ENCODE measurements at places on chromosomes 4 and X. TPM values are rescaled to one million over a fixed set of nuclear protein-coding genes. Genes with fewer than 3 reads are reported as not detected.

DNA sequence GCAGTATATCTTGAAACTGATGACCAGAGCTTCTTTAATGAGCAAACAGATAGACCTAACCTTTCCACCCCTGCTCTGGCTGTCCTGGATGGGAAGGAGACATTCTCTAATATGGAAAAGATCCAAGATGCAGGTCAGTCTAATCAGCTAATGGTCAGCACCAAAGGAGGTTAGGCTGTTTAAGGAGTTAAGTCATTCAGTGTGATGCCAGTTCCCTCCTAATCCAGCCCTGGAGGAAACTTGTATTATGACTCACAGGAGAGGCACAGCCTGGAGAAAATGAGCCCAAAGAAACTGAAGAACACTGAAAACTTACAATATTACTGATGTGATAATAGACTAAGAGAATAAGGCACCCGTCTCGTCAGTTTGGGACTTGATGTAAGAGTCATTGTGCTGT, 323.0 kb downstream of the HNRNPD start:
- no peak for DNase-seq

DNA sequence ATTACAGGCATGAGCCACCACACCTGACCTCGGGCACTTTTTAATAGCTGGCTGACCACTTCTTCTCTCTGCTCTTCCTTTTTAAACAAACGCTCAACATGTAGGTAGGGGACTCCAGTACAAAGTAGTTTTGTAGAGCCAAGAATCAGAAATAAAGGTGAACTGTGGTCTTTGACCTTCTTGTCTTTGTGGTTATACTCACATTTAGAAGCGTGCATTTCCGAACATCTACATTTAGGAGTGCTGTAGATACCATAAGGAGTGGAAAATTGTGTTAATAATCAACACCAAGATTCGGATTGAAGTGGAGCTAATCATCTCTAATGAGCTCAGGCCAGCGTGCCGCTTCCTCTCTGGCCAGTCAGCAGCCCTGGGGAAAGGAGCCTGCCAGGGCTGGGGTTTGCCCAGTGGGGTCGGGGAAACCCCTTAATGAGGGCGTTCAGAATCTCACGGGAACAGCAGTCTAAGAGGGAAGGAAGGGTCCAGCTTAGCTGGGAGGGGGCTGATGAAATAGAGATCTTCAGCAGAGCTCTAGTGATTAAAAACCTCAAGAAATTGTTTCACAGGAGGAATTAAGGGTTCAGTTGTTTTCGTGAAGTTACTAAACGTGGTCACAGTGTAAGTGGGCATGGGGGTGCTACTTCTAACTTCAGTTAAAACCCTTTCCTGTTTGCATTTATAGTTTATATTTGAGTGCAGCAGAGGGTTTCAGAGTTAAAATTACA, 81.2 kb downstream of the GAB1 start:
- DNase-seq, result no peak

DNA sequence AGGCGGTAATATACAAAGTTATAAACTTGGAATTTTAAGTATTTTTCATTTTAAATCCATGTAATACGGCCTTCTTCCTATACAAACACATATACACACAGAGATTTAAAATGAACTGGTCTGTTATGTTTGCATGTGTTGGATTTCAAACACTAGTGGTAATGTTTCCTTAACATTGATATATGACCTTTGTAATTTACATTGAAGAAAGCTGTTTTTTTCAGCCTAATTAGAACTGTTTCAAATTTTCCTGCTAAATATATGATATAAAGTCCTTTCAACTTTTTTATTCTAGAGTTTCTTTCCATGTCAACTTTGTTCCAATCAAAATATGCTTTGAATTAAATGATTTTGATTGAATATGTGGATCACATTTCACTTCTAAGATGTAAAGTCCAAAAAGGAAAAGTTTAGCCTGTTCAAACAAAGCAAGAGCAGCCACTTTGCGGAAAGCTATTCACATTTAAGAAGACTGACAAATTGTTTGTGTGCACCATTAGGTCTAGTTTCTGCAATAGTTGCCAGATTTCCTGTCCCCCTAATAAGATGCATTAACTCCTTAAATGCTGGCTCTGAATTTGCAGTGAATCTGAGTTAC, 226.0 kb upstream of the MAB21L2 start:
- no peak for DNase-seq

DNA sequence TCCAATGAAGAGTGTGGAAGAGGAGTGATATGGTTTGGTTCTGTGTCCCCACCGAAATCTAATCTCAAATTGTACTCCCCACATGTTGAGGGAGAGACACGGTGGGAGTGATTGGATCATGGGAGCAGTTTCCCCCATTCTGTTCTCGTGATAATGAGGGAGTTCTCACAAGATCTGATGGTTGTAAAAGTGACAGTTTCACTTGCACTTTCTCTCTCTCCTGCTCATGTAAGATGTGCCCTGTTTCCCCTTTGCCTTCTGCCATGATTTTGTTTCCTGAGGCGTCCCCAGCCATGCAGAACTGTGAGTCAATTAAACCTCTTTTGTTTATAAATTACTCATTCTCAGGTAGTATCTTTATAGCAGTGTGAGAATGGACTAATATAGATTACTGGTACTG, 39.6 kb downstream of the FAM47C start:
- DNase-seq, result no peak

- no peak for DNase-seq
These were observed at the start of gene CLDN24 for GRCh38 chr4:183322326-183322725. TSS of gene CLDN24 (minus strand) at chr4:183322426. CDS start at chr4:183322426, 0 bp downstream.

DNA sequence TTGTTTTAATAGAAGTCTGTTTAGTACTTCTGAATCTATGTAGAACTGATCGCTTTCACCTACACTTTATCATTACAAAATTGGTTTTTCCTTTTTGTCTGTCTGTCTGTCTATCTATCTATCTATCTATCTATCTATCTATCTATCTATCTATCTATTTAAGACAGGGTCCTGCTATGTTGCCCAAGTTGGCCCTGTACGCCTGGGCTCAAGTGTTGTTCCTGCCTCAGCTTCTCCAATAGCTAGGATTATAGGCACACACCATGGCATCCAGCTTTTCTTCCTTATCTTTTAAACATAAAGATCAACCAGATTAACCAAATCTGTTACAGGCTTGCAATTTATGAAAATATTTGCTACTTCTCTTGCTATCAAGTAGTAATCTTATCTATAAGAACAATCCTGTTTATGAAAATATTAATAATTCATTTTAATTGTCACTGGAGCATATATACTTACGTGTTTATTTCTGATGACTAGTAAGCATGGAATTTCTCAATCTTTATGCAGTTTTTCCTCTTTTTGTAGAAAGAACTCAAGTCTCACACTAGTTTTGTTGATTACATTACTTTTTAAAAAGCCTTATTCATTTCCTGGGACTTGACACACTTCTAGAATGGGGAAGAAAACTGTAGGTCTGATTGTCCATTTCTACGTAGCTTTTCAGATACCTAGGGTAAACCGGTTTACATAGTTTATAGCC, 24.5 kb downstream of the KIAA0232 start:
- DNase-seq, result no peak

DNA sequence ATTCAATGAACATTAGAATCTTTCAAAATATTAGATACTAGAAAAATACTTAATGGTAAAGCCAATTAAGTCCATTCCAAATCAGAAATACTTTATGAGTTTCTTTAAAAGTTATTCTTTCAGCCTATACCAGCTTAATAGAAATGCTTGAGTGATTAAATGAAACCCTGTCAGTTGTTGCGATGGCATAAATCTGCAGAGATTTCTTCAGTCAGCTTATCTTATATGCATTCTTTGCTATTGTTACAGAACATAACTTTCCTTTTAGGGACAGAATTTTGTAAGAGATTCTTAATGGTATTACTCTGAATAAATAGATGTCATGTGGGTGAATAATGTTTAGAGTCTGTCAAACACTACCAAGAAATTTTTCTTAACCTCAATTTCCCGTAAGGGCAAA, 325.0 kb upstream of the HAND2 start:
- no peak for DNase-seq

DNA sequence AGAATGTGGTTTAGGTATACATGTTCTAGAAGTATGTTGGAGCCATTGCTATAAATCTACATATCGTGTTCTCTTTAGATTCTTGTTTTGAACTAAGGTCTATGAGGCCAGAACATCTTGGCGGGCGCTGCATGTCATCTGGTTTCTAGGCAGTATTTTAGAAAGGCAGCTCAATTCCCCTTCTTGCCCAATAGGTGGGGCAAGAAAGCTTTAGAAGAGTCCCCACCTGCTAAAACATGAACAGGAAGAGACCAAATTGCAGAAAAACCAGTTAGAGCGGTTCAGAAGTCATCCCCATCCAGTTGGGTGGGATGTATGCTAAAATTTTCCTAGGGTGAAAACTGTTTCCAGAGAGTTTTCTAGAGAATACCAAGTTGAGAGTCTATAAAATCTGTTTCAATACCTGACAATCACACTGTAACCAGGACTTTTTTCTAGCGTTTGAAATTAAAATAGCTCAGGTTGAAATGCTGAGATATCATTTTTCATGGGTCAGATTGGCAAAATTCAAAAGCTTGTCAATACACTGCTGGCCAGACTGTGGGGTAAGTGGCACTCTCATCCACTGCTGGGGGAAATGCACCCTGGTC, 17.5 kb upstream of the SH3KBP1 start:
- no peak for DNase-seq

DNA sequence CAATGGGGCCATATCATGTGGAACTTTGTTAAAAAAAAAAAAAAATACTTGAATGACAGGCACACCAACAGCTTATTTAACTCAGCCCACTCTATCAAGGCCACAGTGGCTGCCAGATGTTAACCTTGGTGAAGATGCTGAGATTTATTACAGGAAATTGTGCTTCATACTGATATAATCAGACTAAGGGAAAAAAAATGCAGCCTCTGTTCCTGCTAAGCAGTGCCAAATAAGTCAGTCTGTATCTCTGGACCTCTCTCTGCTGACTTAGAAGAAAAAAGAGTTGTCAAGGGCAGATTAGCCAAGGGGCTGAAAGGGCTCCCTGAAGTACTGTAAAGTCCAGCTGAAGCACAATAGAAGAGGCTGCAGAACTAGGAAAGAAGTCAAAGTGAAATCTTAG, 677.7 kb upstream of the HTR2C start:
- DNase-seq, result no peak

DNA sequence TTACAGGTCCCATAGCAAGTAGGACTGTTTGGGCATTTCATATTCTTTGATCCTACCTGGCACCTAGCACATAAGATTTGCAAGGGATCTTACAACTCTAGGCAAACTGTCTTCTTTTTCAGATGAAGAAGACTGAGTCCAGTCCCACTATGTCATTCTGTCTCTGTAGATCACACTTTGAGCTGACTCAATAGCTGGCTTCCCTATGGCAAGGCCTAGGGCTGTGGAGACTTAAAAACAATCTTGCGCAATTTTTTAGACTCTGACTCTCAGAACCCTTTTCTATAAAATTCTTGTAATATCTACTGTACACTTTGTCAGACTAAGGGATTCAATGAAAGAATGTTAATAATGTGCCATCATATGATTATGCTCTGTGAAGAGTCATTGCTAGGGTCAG, 26.7 kb downstream of the OTC start:
- DNase-seq, result no peak

DNA sequence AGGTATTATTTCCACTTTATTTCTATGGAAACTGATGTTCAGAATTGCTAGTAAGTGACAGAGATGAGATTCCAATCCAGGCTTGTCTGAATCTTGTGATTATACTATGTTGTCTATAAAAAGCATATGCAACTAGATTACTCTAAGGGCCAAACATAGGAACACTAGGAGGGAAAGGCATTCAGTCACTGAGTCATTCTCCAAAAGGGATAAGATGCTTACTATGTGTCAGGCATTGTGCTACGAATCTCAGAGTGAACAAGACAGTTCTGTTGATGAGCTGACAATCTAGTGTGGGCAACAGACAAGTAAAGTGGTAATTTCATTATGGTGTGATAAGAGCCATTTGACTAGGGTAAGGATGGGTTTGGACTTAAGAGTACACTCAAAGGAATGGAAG, 77.2 kb downstream of the RASL11B start:
- DNase-seq, result no peak

DNA sequence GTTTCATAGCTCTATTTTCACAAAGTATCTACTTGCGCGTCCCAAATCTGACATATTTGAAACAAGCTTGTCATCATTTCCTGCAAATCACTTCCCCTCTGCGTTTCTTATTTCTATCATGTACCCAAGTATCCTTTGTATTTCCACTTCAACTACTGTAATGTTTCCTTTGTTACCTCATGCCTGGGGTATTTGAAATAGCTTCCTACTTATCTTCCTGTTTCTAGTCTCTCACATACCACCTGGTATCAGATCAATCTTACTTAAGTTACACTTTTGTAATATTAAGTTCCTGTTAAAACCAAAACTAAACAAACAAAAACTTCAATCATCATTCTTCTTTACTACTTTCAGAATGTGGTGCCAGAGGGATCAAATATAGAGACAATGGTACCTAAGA, 93.6 kb upstream of the SMAD1 start:
- DNase-seq, result no peak

- no peak for DNase-seq
These were observed 20.3 kb downstream of the ATP2B3 start for GRCh38 chrX:153537526-153538295.

DNA sequence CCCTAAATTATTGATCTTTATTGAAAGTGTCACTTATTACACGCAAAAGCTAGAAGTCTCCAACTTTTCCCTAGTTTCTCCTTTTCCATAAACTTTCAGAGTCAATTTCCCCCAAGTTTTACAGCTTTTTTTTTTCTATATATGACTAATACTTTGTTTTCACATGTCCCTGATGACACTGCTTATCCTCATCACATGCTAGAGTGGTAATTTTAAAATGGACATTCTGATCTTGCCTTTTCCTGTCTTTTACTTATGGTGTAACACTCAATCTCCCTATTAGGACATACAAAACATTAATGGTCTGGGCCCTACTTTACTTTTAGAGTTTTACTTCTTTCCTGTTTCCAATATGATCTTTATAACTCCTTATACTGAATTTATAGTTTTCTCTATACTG, 112.6 kb downstream of the ANK2 start:
- DNase-seq, result no peak

GRCh38 chrX:15761564-15762191, 23.6 kb downstream of the CA5B start:
- DNase-seq, result no peak

DNA sequence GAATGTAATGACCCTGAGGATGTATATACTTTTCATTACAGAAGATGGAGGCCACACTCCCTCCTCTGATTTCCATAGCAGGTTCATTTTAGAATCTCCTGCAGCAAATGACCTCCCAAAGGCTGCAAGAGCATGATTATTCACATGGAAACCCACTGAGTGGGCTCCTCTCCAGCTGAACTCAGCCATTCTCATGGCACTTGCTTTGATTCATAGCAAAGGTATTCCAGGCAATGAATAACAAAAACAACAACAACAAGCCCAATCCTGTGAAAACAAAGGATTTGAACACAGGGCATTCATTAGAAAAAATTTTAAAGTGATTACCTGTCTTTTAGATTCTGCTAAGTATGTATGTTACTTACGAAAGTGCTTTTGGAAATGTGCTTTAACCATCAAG, 894.0 kb upstream of the FRG1 start:
- no peak for DNase-seq

GAGE12E gene
- not detected for polyA plus RNA-seq

HTRA3 gene
- not detected for polyA plus RNA-seq

UBE2A gene
- polyA plus RNA-seq, result 50.1 TPM

FHL1 gene
- polyA plus RNA-seq, result 18.5 TPM

TKTL1 gene
- polyA plus RNA-seq, result 8.7 TPM

USP46 gene
- polyA plus RNA-seq, result 5.8 TPM
